Type B pancreatic cell (in vitro differentiated cells): ENCODE measurements at places on chromosomes 2 and 18. TPM values are rescaled to one million over a fixed set of nuclear protein-coding genes. Genes with fewer than 3 reads are reported as not detected.

Gene TMEM131
- total RNA-seq: 34.8 and 41.3 TPM in 2 replicates

Gene CDH19
- 0.05 and 0.36 TPM in 2 replicates for total RNA-seq

Gene UGT1A4
- total RNA-seq: not detected in 2 replicates

Gene MAP3K19
- total RNA-seq: 0.24 and 1.1 TPM in 2 replicates

Gene UBXN4
- total RNA-seq: 101 and 107 TPM in 2 replicates

Gene TFCP2L1
- total RNA-seq: 3.0 and 4.6 TPM in 2 replicates

Gene ERFE
- total RNA-seq: 0.29 and 3.8 TPM in 2 replicates

Gene PKDCC
- total RNA-seq: 81.8 and 158 TPM in 2 replicates

Gene NEB
- 1.6 and 5.0 TPM in 2 replicates for total RNA-seq

Gene GNAL
- 8.3 and 12.9 TPM in 2 replicates for total RNA-seq

Gene CD207
- not detected in 2 replicates for total RNA-seq

Gene IL36RN
- 12.0 and 17.7 TPM in 2 replicates for total RNA-seq

Gene RNASEH1
- total RNA-seq: 19.3 and 21.7 TPM in 2 replicates

Gene POTEI
- total RNA-seq: 2.1 and 3.9 TPM in 2 replicates

Gene TBR1
- 1.1 TPM in 1 of 2 replicates, not detected in the other for total RNA-seq

Gene AGBL5
- total RNA-seq: 24.3 and 57.3 TPM in 2 replicates

Gene RSAD2
- 3.3 and 3.4 TPM in 2 replicates for total RNA-seq

Gene SERPINB3
- 0.86 and 0.94 TPM in 2 replicates for total RNA-seq

Gene DSG4
- 0.07 and 0.17 TPM in 2 replicates for total RNA-seq

Gene KIF1A
- total RNA-seq: 78.4 and 112 TPM in 2 replicates

Gene ATRAID
- 97.4 and 103 TPM in 2 replicates for total RNA-seq

Gene PPP1R7
- total RNA-seq: 50.7 and 52.4 TPM in 2 replicates

Gene PLCD4
- total RNA-seq: 0.40 and 1.4 TPM in 2 replicates

Gene RAB27B
- 9.3 and 9.4 TPM in 2 replicates for total RNA-seq

Gene CROCC2
- total RNA-seq: 0.68 and 0.98 TPM in 2 replicates

Gene COL4A3
- 0.19 and 0.48 TPM in 2 replicates for total RNA-seq

Gene CXCR2
- total RNA-seq: not detected in 2 replicates

Gene PLB1
- total RNA-seq: 1.9 and 3.4 TPM in 2 replicates

Gene SOX11
- total RNA-seq: 21.1 and 83.2 TPM in 2 replicates

Gene BMP10
- total RNA-seq: 0.36 TPM in 1 of 2 replicates, not detected in the other

Gene KHK
- 14.7 and 28.4 TPM in 2 replicates for total RNA-seq

Gene MYOM1
- 2.0 TPM in 2 replicates for total RNA-seq

Gene DCAF17
- 12.9 and 26.4 TPM in 2 replicates for total RNA-seq

Gene EMILIN1
- 2.7 and 60.7 TPM in 2 replicates for total RNA-seq

Gene FBXO15
- total RNA-seq: 2.0 and 4.7 TPM in 2 replicates

Gene ACVR1C
- 17.1 and 27.9 TPM in 2 replicates for total RNA-seq

Gene CERS6
- total RNA-seq: 36.9 and 43.0 TPM in 2 replicates

Gene ITGA4
- 0.90 and 9.5 TPM in 2 replicates for total RNA-seq

Gene CDH7
- 1.7 and 5.5 TPM in 2 replicates for total RNA-seq

Gene PLCL1
- total RNA-seq: 2.0 and 4.4 TPM in 2 replicates

Gene SERPINE2
- total RNA-seq: 23.0 and 37.4 TPM in 2 replicates

Gene CCL20
- 1.7 and 3.2 TPM in 2 replicates for total RNA-seq

Gene FLACC1
- total RNA-seq: 0.48 and 1.4 TPM in 2 replicates

Gene COLEC12
- 6.5 and 61.3 TPM in 2 replicates for total RNA-seq

Gene FOXI3
- total RNA-seq: 1.1 and 2.2 TPM in 2 replicates

Gene UGT1A10
- total RNA-seq: not detected in 2 replicates

Gene ZBTB14
- total RNA-seq: 11.4 and 12.8 TPM in 2 replicates

Gene SIX3
- total RNA-seq: 0.68 TPM in 1 of 2 replicates, not detected in the other

Gene MEP1B
- total RNA-seq: 1.7 and 2.7 TPM in 2 replicates
